KBM-7 (cell line): ENCODE measurements at places on chromosomes 6 and 20.

DNA sequence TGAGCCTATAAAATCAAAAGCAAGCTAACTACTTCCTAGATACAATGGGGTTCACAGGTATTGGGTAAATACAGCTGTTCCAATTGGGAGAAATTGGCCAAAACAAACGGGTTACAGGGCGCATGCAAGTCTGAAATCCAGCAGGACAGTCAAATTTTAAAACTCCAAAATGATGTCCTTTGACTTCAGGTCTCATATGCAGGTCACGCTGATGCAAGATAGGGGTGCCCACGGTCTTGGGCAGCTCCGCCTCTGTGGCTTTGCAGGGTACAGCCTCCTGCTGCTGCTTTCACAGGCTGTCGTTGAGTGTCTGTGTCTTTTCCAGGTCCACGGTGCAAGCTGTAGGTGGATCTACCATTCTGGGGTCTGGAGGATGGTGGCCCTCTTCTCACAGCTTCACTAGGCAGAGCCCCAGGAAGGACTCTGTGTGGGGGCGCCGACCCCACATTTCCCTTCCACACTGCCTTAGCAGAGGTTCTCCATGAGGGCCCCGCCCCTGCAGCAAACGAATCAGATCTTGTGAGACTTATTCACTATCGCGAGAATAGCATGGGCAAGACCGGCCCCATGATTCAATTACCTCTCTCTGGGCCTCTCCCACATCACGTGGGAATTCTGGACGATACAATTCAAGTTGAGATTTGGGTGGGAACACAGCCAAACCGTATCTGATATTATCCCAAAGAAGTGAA is 11.9 kb upstream of the SMIM29 start:
- DNase-seq, result no peak

- no peak for DNase-seq
These were observed 556.5 kb downstream of the BMP2 start for GRCh38 chr20:7323957-7324356.

GRCh38 chr6:125346201-125346925 is 44.6 kb upstream of the HDDC2 start:
- DNase-seq, result peak; percentile 63

- no peak for DNase-seq
These were observed 39.3 kb downstream of the LRRC1 start for GRCh38 chr6:53834132-53834531.

- DNase-seq, result no peak
These were observed 5.4 kb upstream of the DOK5 start for GRCh38 chr20:54469952-54470351.

GRCh38 chr6:35893246-35893645 is 27.7 kb downstream of the SRPK1 start:
- DNase-seq, result no peak

DNA sequence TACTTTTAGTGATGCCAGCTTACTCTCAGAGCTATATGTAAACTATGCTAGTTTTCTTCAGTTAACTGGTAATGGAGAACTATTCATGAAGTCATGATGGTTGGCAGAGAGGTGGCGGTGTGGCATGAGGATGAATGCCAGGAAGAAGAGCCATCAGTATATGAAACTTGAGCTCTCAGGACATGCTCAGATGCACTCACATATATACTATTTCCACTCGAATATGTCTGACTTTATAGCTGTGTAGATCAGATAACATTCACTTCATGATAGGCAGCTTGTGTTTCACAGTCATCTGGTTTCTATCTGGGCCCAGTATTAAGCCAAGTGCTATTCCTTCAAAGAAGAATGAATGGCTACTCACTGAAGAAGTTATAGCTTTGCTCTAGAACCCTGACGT is 46.2 kb upstream of the CEP85L start:
- no peak for DNase-seq

DNA sequence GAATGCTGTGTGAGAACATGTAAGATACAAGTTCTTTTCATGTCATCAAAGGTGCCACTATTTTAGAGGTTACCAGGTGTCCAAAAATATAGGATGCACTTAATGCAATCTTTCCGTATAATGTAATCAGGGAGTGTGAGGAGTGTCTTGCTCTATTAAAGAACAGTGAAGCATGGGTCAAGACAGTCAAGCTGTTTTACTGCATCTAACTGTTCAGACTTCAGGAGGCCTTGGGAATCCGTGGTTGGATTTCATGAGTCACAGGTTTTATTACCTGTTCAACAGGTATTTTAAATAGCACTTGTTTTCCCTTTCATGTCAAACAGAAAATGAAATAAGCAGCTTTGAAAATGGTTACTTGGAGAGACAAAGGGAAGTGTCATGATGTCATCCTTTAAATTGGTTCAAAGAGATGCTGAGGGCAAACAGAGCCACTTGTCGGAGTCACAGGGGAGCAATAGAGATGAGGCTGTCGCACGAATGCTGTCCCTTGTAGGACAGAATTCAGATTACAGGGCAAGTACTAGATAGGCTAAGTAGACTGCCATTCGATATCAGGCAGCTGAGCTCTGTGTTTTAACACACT is 621.5 kb downstream of the QKI start:
- DNase-seq, result no peak

DNA sequence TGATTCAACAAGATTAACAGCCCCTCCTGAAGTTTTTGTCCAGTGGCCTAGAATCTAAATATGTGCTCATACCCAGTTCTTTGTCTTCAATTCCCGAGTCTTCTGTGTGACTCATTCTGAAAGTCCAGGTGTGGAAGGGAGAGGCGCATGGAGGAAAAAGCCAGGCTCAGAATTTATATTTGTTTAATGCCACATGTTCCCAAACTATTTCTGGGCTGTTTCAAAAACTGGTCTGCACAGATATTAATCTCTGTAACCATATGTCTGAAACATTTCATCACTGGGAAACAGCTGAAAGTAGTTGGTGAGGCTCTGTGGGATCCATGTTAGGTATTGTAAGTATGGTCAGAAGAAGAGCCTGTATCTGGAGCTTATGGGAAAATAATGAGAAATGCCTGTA is 266.0 kb downstream of the PAX1 start:
- no peak for DNase-seq

- no peak for DNase-seq
These were observed 38.0 kb downstream of the XRN2 start for GRCh38 chr20:21340991-21341697.

- DNase-seq, result no peak
These were observed 590.7 kb downstream of the EYS start for GRCh38 chr6:65116326-65116725.

DNA sequence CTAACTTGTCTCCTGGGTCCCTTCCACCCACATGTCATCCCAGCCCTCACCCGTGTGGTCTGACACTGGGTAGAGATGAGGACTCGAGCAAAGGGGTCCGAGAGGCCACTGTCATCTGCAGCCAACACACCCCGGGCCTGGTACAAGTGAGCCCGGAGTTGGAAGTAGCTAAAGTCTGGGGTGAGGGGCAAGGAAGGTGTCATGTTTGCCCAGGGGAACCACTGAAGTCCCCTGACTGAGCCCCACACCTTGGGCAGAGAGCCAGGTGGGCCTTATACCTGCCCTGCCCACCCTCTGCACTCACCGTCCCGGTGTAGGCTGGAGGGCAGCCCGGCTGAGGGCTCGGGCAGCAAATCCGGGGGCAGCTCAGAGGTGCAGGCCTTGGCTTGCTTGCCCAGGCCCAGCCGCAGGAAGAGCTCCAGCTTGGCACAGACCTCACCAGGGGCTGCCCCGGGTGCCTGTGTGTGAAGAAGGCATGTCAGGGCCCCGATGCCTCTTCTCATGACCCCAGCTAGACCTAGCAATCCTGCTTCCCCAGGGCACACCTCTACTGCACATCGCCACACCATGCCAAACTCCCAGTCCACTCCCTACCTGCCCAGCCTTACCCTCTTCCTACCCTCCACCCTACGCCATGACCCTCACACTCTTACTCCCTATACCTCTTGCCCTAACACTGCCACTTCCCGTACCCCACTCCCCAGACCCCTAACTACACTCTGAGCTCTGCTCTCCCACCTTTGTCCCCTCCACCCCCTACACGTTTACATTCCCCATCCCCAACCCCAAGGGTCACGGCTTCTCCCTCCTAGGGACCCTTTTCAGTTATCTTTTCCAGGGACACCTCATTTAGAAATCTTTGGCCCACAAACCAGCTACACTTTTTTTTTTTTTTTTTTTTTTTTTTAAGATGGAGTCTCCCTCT is 31.7 kb upstream of the SPAG4 start:
- no peak for DNase-seq

GRCh38 chr6:81105998-81106397 is 646.5 kb downstream of the TENT5A start:
- DNase-seq, result peak; percentile 2

- no peak for DNase-seq
These were observed 93.4 kb upstream of the NXT1 start for GRCh38 chr20:23257106-23257761.

DNA sequence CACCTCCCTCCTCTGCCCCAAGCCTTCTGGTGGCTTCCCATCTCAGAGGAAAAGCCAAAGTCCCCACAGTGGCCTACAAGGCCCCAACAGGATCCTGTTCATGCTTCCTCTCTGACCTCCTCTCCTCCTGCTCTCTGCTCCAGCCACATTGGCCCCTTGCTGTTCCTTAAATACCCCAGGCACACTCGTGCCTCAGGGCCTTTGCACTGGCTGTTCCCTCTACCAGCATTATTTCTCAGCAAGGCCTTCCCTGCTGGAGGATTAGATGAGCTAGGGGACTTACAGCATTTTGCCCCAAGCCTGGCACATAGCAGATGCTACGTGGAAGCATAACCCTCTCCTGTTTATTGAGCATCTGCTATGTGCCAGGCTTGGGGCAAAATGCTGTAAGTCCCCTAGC is 7.8 kb downstream of the CCN5 start:
- no peak for DNase-seq

- no peak for DNase-seq
These were observed 71.9 kb downstream of the GJA10 start for GRCh38 chr6:89966228-89966544.

DNA sequence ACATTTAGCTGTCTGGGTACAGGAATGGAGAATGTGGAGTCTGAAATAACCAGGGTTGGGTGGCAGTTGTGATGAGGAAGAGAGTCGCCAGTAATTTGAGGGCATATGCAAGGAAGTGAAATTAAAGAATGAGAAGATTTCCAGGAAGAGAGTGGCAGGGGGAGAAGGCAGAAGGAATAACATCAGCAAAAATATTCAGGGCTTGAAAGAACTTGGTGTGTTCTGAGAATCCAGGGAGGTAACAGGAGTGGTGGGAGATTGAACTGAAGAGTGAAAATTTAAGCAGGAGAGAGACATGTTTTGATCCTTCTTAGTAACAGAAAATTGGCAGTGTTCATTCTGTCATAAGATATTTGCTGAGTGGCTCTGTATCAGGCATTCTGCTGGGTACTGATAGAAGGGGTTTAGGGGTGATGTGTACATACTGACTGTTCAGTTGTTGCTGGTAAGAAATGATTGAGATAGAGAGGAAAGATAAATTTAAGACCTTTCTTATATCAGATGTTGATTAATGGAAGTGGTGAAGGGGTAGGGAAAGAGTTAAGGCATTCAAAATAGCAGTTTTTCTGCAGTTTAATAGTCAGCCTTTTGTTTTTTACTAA is 54.7 kb downstream of the PHF20 start:
- no peak for DNase-seq

- DNase-seq, result no peak
These were observed 195.0 kb upstream of the MARCKS start for GRCh38 chr6:113662093-113662665.

DNA sequence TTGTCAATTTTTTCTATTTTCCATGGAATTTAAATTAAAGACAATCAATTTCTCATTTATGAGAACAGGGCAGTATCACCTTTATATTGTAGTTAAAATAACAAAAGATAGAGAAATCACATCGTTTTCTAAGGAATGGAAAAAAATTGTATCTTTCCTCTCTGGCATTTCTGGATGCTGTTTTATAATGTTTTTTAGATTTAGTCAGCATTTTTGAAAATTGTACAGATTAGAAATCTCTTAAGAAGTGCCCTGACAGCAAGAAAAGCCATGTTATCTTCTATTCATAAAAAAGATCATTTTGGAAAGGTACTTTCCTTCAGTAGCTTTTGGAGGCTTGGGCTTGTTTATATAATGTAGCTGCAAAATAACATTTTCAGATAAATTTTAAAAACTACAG is 116.9 kb downstream of the PLG start:
- no peak for DNase-seq

GRCh38 chr6:27146706-27147505 is 100.6 kb upstream of the PRSS16 start:
- DNase-seq, result peak; percentile 99

GRCh38 chr20:56716806-56717205 is 87.7 kb downstream of the TFAP2C start:
- no peak for DNase-seq

- DNase-seq, result no peak
These were observed 114.7 kb upstream of the KHDRBS2 start for GRCh38 chr6:62400521-62401259.

DNA sequence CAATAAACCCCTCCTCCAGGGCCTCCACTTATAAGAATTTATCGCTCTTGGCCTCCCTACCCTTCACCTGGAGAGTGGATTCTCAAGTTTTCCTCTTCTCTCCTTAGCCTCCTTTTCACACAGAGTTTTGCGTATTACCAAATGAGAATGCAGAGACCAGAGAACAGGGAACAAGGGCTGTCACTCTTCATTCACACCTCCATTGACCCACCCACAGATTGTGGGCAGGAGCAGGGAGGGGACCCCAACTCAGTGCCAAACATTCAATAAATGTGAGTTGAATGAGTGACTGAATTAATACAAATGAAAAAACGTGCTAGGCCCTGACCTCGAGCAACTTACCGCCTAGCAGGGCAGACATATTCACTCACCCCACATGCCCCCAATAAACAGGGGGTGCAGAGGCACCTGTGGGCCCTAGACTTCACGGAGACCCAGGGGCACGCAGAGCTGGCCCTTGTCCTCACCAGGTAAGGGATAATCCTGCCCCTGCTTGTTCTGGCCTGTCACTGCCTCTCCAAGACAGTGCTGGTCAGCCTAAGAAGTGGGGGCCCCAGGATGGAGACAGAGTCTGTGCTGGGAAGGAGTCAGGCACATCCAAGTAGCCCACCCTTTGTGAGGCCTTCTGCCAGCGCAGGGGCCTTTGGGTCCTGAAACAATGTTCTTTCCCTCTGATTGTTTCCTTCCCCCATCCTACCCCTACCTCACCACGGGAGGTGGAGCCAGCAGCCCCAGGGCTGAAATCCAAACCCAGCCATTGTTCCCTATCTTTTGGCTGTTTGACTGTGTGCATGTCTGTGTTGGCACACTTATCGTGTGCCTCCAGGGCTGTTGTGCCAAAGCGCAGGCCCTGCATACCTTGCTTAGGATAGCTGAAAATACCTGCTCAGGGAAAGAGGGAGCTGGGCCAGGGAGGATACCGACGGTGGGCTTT is 8.4 kb upstream of the TJAP1 start:
- no peak for DNase-seq

GRCh38 chr6:79605968-79606764 is 25.0 kb upstream of the SH3BGRL2 start:
- DNase-seq, result no peak

DNA sequence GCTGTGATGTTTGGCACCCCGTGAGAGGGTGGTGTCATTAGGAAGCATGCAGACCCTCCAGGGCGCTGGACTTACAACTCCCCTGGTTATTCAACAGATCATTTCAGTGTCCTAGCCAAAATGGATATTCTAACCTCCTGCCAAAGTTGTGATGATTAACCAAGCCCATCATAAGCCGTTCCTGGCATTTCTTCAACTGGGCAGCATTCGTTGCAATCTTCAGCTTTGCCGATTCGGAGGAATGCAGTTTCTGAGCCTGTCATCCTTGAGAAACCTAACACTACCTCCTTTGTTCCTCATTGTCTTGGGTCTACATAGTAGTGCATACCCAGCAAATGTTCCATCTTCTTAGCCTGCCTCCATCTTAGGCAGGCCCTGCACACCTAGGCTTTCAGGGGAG is 79.2 kb upstream of the MAP3K4 start:
- no peak for DNase-seq
